NCI-H187 treated with DMSO at 0.1 percent for 48 hours (cell line): ENCODE measurements at places on chromosomes 7 and 10.

GRCh38 chr10:18735711-18736110, 76.5 kb downstream of the ARL5B start:
- DNase-seq, result no peak

DNA sequence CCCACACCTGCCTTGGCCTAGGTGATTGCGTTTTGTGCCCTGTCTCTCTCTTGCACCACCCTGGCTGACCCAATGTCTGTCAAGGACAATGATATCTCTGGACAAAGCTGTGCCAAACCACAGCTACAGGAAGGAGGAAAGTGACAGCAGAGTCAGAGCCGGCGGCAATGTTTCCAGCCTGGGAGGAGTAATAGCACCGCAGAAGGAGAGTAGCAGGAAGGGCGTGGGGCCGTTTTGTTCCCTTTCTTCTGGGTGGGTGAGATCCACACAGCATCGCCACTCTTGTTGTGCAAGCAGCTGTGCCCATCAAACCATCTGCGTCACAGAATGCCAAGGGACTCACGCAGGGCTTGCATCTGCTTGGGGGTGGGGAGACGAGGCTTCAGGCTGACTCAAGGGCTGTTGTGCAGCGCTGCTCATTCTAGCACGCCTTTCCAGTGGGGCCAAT, 341.6 kb upstream of the AUTS2 start:
- DNase-seq, result peak; percentile 31

DNA sequence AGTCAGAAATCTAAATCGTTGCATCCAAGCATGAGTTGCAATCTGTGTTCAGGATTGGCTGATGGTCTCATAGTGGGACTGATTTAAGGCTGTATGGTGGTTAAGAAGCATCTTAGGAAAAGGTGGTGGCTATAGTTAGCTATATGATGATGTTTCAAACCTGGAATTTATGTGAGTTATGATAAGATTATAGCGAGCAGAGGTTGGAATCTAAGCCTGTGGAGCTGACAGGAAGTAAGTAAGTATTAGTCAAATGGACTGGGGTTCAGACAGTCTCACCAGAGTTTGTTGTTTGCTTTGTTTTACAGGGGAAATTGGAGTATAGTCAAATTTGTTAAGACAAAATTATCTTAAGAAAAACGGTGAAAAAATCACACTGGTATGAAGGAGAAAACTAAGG, 56.7 kb downstream of the ANKRD7 start:
- DNase-seq, result no peak

DNA sequence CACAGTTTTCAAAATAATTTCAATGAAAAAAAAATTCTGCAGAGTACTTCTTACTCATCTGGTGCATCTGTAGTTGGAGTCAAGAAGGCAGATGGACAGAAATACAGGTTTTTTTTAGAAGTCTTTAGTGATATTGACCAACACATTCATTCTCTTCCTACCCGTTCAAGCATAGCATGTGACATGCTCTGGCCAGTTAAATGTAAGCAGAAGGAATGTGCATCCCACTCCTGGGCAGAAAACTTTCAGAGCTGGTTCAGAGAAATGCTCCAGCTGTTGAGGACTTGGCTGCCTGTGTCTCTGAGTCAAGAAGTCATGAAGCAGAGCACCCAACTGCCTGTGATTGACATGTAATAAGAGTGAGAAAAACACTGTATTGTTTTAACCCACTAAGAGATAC, 665.3 kb upstream of the IGFBP3 start:
- no peak for DNase-seq

DNA sequence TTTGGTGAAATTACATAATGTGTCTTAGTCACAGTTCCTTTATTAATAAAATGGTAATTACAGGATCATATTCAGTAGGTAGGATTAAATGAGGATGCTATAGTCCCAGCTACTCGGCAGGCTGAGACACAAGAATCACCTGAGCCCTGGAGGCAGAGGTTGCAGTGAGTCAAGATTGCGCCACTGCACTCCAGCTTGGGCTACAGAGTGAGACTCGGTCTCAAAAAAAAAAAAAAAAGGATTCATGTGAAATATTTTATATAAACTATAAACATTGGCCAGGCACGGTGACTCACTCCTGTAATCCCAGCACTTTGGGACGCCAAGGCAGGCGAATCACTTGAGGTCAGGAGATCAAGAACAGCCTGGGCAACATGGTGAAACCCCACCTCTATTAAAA, 197.9 kb downstream of the IMMP2L start:
- no peak for DNase-seq

DNA sequence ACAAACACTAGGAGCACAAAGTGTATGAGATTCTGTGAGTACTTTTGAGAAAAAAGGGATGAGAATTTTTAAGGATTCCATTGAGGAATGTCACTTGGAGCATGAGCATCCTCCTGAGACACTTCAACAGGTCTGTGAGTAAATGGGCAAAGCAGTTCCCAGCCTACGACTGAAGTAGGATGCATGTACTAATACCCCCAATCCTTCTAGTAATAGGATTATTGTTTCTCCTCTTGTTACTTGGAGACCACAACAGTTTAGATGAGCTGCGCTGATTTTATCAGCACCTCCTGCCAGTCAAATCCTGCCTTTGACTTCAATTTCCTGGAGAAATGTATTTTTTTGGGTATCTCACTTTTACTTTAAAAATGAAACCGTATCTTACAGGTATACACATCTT, 820 bp downstream of the BBS9 start:
- no peak for DNase-seq

DNA sequence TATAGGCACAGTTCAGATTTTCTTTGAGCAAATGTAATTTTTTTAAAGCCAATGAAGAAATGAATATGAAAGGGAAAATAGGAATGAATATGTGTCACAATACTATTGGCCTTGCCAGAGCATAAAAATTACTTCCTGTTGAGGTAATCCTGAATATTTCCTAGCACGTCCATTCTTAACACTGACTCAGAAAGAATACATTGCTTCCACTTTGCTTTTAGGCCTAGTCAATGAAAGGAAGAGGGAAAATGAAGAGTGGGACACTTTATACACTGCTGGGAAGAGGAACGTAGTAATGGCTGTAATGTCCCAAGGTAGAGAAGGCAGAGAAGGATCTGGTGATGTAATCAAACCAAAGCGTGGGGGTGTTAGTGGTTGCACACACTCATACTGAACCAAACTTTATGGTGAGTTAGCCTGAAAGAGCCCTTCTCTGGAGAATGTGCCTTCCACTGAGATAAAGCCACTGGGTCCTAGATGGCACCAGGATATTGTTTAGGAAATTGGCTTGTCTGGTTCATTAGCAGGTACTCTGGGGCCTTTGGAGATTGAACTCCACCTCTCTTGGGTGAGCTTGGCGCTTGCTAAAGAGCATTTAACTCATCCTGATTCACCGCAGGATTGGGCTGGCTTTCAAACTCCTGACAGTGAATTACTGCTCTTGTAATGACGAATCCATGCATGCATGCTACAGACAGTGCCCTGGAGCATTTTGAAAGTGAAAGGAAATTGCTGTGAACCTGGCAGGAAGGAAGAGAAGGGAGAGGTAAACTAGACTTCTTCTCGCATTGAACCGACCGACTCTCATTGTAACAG, 254.9 kb downstream of the KIAA1217 start:
- peak; percentile 50 for DNase-seq

DNA sequence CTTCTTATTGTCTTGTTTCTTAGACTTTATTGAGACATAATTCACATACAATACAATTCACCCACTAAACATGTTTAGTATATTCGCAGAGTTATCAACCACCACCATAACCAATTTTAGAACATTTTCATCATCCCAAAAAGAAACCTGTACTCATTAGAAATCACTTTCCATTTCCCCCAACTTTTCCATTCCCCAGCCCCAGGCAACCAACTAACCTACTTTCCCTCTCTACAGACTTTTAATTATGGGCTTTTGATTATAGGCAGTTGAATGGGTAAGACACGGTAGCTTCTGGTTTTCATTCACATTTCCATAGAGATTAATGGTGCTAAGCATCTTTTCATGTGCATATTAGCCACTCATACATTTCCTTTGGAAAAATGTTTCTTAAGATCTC, 24.2 kb upstream of the OTUD1 start:
- DNase-seq, result no peak

- no peak for DNase-seq
Observed at GRCh38 chr7:145431834-145432233, 596.0 kb upstream of the TPK1 start.

GRCh38 chr10:19845503-19846368, 29.5 kb downstream of the PLXDC2 start:
- DNase-seq, result no peak

- no peak for DNase-seq
Observed at GRCh38 chr7:12581897-12582296, 11.4 kb downstream of the SCIN start.

DNA sequence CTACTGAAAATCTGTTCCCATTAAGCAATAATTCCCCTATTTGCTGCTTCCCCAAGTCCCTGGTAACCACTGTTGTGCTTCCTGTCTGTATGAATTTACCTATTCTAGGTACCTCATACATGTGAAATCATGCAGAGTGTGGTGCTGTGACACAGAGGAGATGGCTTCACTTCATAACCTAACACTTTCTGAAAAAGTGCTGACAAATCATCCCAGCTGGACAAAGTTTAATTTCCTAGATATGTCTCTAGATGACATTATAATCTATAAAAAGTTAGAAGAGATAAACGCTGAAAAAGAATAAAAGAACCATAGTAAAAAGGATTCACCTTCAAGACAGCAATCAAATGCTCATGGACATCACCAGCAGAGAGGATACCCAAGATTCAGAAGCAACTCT, 277.9 kb downstream of the SKIDA1 start:
- no peak for DNase-seq
